Stimulated activated CD8-positive, alpha-beta memory T cell treated with anti-CD3 and anti-CD28 coated beads, Interleukin-4, amount 100 ng/mL, for 24 hours (primary cell): ENCODE measurements at places on chromosomes 13 and 19.

GRCh38 chr13:26694609-26695359 lies 65.8 kb downstream of the GPR12 start:
- DNase-seq: no peak

DNA sequence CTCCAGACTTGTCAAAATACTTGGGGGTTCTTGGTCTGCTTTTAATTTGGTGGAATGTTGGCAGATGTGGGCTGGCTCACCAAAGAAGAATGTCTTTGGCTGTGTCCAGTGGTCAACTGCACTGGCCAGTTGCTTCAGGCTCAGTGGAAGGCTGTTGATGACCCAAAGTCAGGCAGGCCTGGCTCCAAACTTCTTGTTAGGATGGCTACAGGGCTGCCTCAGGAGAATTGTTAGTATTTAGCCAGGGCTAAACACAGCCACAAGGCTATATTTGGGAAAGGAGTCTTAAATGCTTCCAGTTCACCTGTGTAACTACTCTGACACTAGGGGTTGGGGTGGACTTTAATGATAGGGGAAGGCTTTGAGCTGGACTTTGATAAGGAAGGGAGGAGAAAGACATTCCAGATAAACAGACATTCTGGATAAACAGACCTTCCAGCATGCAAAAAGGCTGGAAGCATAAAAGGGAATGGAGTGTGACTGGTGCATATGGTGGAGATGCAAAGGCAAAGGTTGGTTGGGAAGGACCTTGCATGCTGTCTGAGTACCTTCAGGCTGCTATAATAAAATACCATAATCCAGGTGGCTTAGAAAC lies 116.8 kb downstream of the FOXO1 start:
- DNase-seq: no peak

GRCh38 chr19:53977991-53978731 lies 13.3 kb upstream of the CACNG6 start:
- DNase-seq: no peak

DNA sequence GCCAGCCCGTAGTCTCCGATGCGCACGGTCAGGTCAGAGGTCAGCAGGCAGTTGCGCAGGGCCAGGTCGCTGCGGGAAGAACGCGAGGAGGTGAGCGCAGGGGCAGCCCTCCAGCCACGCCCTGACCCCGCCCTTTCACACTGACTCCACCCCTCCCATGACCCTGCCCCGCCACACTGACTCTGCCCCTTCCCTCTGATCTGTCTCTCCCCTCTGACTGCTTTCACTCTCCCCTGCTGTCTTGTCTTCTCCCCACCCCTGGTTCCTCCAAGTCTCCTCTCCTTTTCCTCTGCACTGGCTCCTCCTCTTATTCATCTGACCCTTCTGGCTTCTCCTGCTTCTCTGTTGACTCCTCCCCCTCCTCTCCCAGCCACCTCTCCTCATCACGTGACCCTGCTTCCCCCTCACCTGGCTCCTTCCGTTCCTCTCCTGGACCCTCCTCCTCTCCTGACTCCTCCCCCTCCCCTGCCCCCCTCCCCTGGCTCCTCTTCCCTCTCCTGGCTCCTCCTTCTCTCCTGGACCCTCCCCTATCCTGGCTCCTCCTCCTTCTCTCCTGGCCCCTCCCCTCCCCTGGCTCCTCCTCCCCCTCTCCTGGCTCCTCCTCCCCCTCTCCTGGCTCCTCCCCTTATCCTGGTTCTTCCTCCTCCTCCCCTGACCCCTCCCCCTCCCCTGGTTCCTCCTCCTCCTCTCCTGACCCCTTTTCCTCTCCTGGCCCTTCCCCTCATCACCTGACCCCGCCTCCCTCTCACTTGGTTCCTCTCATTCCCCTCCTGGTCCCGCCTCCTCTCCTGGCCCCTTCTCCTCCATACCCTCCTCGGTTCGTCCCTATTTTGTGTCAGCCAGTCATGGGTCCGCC lies 9.9 kb downstream of the LMTK3 start:
- no peak for DNase-seq

GRCh38 chr13:66305961-66306617 lies 924.0 kb downstream of the PCDH9 start:
- no peak for DNase-seq

DNA sequence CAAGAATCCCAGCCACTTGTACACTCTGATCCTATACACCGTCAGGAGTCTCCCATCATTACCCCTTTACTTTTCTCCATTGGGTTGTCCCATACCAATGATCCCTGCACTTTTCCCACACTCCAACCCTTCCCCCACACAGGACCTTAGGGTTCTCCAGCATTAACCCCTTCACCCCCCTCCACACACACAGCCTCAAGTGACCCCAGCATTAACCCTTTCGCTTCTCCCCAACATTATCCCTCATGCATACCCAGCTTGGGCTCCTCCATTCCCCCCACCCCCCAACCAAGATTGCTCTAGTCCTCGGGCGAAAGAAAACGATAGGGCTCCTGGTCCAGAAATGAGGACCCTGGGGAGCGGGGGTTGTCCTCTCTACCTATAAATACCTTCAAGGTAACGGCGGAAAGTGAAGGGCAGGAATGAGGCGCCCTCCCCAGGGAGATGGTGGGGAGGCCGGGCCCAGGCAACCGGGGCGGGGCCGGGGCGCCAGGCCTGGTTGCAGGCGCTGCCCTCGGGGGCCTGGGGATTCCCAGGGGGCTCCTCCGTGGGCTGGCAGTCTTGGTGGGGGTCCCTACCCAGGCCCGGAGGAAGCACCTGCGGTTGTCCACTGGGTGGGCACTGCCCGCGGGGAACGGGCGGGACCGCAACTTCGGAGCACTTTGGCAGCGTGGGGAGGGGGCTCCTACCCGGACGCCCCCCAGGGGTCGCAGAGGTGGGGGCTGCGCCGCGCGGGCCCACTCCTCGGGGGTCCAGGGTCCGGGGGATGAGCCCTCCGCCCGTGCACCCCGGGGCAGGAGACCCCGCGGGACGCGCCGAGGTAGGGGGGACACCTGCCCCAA lies 757 bp downstream of the WIZ start:
- no peak for DNase-seq

- no peak for DNase-seq
Observed at GRCh38 chr13:30806784-30807183, 71.4 kb downstream of the ALOX5AP start.

- no peak for DNase-seq
Observed at GRCh38 chr19:17950310-17951156, 16.4 kb upstream of the KCNN1 start.

DNA sequence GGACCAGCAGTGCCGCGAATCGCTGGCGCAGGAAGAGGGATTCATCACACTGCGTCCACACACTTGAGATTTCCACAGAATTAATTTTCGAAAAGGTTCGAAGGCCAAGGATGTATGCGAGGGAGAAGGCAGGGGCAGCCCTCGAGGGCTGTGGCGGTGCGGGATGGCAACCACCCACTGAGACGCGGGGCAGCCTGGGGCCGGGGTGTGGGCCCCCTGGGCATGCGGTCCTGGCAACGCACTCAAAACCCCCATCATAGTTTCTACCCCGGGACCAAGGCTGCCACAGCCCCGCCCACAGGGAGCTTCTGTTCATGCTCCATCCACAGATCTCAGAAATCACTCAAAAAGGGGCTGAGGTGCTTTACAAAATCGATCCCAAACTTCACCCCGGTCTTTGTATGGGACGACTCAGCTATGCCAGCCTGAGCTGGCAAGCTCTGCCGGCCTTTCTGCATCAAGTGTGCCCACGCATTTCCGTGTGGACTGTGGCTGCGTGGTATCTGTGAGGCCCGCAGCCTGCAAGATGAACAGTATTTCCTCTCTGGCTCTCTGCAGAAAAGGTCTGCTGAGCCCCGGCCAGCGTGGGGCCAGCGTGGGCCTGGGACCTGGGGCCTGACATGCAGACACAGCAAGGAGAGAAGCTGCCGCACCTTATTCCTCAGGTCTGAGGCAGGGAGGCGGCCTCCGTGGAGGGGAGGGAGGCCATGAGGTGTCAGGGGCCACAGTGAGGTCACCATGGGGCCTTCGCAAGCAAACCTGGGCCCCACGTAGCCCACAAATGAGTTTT lies 19.2 kb downstream of the ZNF787 start:
- DNase-seq: no peak

GRCh38 chr19:39197808-39198207 lies 1.0 kb downstream of the NCCRP1 start:
- no peak for DNase-seq

- DNase-seq: no peak
Observed at GRCh38 chr19:44055870-44056269, 4.0 kb downstream of the ZNF223 start.

- no peak for DNase-seq
Observed at GRCh38 chr19:35119091-35119490, 3.5 kb downstream of the FXYD3 start.
